ENCODE measurements at places on chromosomes 11 and 22.

DNA sequence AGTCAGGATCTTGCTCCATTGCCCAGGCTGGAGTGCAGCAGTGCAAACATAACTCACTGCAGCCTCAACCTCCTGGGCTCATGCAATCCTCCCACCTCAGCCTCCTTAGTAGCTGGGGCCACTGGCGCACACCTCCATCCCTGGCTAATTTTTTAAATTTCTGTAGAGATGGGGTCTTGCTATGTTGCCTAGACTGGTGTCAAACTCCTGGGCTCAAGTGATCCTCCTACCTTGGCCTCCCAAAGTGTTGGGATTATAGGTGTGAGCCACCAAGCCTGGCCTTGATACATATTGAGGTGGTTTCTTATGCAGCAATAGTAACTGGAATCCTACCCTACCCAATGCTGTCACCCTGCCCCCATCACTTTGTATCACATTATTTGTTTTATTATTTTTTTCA, 32.4 kb downstream of the SCUBE1 start:
- DNase-seq = no peak

DNA sequence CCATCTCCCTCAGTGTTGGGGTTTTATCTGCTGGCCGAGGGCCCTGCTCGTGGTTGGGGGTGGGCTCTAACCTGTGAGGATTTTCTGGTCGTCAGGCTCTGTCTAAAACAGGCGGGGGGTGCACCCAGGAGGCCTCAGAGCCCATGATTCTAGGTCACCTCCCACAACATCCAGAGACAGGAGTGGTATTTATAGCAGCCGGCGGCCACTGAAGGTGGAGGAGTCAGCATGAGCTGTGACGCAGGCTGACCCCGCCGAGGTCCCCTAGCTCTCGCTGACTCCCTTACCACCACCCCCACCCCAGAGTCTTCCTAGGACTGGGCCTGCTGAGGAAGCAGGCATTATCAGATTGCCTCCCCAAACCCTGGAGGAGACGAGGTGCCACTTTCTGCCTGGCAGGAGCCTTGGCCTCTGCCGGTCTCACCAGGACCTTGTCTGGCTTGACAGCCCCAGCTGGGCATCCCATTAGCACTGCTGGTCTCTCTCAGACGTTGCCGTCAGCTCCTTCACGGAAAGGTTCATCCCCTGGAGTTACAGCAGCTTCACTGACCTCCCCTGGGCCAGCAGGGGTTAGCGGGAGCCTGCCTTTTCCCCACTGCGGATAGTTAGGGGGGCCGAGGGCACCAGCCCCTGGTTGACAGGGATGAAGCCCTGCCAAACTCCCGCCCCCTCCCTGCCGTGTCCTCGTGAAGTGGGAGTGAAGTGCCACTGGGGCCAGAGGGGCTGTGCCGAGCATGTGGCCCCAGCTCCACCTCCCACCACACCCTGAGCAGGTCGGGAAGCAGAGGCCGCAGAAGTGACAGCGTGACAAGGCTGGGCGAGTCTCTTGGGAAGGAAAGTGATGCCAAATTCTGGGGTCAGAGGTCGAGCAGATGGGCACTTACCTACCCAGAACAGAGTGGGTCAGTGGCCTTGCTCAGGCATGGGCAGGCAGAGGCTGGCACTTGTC, 26.5 kb downstream of the DAGLA start:
- DNase-seq = no peak

- DNase-seq = peak; percentile 37
Measured at GRCh38 chr11:43579171-43579918, 101.2 kb upstream of the HSD17B12 start.

DNA sequence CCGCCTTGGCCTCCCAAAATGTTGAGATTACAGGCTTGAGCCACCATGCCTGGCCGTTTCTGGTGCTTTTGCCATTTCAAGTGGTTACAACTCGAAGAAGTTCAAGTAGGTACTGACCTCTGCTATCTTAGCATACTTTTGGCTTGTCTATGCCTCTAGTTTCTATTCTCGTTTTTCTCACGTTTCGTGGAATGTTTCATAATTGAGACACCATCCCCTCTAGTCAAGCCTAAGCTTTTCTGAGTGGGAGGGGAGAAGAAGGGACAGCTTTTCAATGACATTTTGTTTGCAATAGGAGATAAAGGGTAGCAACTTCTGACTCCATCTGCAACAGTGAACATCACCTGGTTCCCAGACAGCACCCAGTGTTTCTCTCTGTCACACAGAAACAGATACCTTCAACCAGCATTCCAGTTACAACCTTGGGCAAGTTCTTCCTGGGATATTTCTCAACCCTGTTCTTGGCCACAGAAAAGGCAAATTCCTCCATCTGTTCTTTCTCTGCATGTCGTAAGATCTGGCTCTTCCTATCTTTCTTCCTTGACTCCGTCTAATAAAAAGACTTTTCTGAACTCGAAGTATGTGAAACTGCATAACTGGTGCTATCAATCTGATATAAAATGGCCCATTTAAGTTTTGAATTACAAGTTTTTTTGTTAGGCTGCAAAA, 25.5 kb downstream of the DDI1 start:
- DNase-seq = no peak

GRCh38 chr11:127643268-127644058, 642.9 kb upstream of the KIRREL3 start:
- DNase-seq = no peak

DNA sequence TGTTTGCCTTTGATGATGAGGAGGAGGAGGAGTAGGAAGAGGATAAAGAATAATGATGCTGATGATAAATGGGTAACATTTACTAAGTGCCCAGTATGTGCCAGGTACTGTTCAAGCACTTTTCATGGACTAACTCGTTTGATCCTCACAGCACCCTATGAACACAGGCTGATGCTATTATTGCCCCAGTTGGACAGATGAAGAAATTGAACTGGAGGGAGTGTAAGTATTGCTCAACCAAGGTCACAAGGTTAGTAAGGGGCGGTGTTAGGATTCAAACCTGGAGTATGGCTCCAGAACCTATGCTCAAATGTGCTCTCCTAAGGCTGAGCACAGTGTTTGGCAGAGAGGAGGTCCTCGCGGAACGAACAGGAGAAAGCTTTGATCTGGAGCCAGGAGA, 78.6 kb downstream of the SYN3 start:
- no peak for DNase-seq

GRCh38 chr22:28864878-28865596, 18.3 kb upstream of the ZNRF3 start:
- DNase-seq = no peak

- no peak for DNase-seq
Measured at GRCh38 chr22:39537975-39538374, 5.4 kb upstream of the RPS19BP1 start.

DNA sequence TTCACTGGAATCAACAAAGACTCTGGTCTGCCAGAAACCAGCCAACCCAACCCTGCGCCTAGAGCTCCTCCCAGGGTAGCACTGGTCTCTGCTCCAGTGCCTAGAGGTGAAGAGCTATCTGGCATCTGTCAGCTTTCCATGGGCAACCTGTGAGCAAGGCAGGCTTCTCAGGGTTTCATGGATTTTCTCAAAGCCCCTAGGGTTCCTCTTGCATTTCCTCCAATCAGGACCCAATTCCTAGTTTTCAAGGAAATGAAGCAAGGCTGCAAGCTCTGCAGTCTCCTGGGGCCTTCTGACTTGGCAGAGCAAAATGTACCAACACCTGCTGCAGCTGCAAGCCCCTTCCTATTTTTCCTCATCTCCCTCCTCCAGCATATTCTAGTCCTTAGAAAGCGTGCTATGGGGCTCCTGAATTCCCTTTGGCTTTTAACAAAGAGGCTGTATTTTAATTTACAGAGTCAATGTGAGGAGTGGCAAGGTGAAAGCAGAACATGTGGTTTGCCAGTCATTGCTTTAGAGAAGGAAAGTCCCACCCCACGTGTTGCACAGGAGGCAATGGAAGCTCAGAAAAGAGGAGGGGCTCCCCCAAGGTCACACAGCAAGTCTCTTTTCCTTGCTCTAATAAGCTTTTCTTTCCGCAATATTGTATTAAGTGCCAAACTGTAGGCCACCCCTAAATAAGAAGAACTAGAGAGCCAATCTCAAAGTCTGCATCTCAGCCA, 33.0 kb upstream of the RIC3 start:
- no peak for DNase-seq

GRCh38 chr11:75654314-75654713, 14.5 kb downstream of the MAP6 start:
- no peak for DNase-seq

DNA sequence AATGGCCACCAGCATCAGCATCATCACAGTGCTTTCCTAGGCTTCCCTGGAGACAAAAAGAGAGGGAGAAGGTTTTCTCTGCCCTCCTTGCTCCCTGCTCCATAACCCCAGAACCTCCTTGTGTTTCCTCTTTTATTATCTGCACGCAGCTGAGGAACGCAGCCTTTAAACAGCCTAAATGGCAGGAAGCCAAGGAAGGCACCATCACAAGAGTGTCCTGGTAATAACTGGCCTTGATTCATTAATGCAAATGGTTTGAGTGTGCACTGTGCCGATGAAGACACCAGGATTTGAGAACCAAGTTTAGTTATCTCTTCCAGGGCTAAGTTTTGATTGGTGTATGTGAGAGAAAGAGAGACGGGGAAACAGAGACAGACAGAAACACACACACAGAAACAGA, 29.4 kb upstream of the DRD2 start:
- DNase-seq = no peak

GRCh38 chr11:104320097-104320496, 156.2 kb upstream of the PDGFD start:
- DNase-seq = no peak

GRCh38 chr11:62607714-62608113, 4.9 kb downstream of the EML3 start:
- no peak for DNase-seq

DNA sequence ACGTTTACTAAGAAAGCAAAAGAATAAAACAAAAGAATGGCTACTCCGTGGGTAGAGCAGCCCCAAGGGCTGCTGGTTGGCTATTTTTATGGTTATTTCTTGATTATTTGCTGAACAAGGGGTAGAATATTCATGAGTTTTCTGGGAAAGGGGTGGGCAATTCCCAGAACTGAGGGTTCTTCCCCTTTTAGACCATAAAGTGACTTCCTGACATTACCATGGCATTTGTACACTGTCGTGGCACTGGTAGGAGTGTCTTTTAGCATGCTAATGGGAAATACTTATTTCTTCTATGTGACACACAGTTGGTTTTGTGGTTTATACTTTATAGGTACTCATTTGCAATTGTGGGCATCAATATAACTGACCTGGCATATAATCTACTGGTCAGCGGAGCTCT, 56.3 kb downstream of the SLN start:
- no peak for DNase-seq

DNA sequence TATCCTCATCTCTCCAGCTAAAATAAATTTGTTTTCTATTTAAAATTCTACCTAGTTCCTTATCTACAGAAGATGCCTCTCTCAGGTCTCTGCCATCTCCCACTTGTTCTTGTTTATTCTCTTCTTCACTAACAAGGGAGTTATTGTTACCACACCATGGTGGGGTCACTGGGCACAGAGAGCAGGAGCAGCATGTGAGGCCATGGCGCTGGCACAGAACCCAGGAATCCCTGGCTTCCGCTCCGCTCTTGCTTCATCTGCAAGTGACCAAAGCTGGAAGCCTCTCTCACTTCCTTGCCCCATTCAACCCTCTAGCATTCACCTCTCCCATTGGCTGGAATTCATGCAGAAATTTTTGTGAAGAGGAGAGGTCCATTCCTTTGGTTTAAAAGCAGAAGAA, 190.7 kb upstream of the NCAM1 start:
- no peak for DNase-seq

- DNase-seq = no peak
Measured at GRCh38 chr22:20656516-20656901, 117.4 kb upstream of the SERPIND1 start.

DNA sequence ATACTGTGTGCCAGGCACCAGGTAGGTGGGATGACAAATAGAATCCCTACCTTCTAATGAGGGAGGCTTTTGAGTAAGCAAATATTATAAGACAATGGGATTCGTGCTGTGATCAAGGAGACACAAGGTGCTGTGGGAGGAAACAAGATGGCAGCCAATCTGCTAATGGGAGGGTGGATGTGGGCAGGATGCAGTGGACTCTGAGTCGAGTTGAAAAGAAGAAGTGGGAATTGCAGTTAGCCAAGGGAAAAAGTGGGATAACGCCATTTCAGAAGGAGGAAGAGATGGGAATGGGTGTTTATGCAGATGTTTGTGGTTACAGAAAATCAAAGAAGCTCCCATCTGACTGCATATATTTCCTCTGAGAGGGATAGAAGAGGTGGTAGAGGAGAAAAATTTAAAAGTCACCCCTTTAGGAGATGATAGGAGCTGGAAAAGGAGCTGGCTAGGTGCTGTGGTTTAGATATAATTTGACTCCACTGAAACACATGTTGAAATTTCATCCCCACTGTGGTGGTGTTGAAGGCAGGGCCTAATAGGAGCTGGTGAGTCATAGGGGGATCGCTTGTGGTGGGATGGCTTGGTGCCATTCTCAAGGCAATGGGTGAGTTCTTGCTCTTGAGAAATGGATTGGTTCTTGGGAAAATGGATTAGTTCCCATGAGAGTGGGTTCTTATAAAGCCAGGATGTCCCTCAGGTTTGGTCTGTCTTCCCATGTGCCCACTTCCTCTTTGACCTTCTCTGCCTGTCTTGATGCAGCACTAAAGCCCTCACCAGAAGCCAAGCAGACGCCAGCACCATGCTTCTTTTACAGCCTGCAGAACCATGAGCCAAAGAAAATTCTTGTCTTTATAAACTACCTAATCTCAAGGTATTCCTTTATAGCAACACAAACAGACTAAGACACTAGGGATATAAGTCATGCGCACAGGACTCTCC, 30.0 kb upstream of the POU2AF1 start:
- DNase-seq = no peak

DNA sequence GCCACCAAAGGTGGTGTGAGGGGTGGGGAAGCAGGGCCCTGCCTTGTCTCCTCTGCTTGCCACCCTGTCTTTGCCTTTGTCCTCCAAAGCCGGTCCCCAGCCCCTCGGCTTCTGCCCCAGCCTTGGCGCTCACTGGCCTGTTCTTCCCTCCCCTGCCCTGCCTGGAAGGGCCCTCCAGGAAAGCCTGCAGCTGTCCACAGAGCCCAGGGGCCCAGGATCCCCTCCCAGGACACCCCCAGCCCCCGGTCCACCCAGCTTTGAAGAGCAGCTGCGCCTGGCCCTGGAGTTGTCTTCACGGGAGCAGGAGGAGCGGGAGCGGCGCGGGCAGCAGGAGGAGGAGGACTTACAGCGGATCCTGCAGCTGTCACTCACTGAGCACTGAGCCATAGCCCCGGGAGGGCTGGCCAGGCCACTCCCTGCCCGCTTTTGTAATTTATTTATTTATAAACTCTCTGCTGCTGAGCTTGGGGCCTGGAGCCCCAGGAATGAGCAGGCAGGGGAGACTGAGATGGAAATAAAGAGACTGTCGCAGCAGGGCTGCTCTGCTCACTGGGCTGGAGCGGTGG, 1.3 kb upstream of the SSH3 start:
- DNase-seq = no peak

- no peak for DNase-seq
Measured at GRCh38 chr22:23184100-23184763, 3.9 kb downstream of the BCR start.

GRCh38 chr22:20466659-20467379, 28.8 kb downstream of the KLHL22 start:
- no peak for DNase-seq

Data from SK-MEL-5 (cell line).